ENCODE measurements at places on chromosomes 5 and 9.

GRCh38 chr5:157561110-157561509 is 14.5 kb downstream of the ADAM19 start:
- DNase-seq = no peak

DNA sequence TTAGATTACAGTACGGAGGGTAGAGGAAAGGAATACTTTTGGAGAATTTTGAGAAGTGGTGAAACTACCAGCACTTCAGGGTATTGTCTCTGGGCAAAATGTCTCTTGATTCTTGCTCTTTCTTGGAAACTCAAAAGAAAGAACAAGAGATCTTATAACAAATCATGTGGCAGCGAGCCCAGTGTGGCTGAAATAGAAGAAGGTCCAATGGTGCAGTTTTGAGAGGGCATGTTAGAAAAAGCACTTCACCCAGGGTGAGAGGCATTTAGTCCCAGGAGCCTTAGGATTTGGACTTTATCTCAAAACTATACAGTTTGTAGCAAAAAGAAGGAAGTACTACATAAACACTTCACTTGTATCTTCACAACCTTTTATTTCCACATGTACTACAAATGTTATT is 39.4 kb downstream of the NNT start:
- no peak for DNase-seq

GRCh38 chr9:97682242-97682641 is 14.9 kb downstream of the XPA start:
- DNase-seq = no peak

- DNase-seq = no peak
Observed at GRCh38 chr5:146313027-146313426, 25.6 kb upstream of the POU4F3 start.

DNA sequence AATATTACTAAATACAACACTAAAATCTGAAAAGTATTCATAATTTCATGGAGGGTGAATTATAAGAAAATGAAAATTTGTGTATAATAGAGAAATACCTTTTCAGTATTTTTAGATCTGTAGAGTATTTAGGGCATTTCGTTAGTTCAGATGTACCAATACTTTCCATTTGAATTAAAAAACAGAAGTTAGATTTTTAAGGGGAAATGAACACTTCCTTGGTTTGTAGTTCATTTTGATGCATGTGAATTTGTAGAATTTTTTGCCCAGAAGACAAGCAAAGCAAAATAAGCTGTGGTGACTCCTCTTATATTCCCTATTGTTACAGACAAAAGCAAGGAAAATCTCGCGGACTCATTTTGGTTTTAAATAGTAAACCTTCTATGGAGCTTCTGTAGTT is 209.0 kb upstream of the RPS23 start:
- DNase-seq = no peak

DNA sequence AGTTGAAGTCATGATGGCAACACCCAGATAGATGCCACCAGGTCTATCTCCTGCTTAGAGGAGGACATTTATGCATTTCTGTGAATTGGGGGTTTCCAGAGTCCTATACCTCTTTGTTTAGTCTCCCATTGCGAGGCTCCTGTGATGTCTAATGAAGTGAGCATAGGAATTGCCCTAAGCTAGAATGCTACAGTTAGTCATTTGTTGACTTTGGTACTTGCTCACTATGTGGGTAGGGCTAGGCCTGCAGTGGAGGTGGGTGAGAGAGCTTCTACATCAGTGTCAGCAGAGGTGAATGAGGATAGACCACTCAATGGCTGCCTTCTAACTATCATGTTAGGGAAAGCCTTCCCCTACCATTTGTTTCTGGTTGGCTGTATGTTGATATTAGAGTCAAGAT is 173.3 kb upstream of the POC5 start:
- no peak for DNase-seq
